Central memory CD8-positive, alpha-beta T cell (primary cell): ENCODE measurements at places on chromosomes 16 and 17.
A peak's percentile ranks its signal among the peaks of the same experiment; 100 is the strongest.

GRCh38 chr17:2950846-2951245 is 112.6 kb downstream of the OR1D5 start:
- peaks cover 51% of the 10 kb centered on the region for H3K4me1 ChIP-seq
- DNase-seq = no peak
- no peaks in the 10 kb centered on the region for H3K36me3 ChIP-seq
- no peak overlapping the region for H3K4me3 ChIP-seq
- no peaks in the 10 kb centered on the region for H3K27me3 ChIP-seq

GRCh38 chr16:14487579-14487978 is 142.5 kb downstream of the PARN start:
- peaks cover 4% of the 10 kb centered on the region for H3K36me3 ChIP-seq
- DNase-seq = no peak
- peak overlapping the region; percentile 78 for H3K27ac ChIP-seq
- H3K27me3 ChIP-seq = no peaks in the 10 kb centered on the region
- H3K4me3 ChIP-seq = no peak overlapping the region
- H3K4me1 ChIP-seq = peaks cover 25% of the 10 kb centered on the region

GRCh38 chr17:1158879-1159278 is 20.9 kb downstream of the ABR start:
- H3K36me3 ChIP-seq = peaks cover 3% of the 10 kb centered on the region
- peaks cover 6% of the 10 kb centered on the region for H3K4me1 ChIP-seq
- DNase-seq = no peak
- no peak overlapping the region for H3K4me3 ChIP-seq
- no peaks in the 10 kb centered on the region for H3K27me3 ChIP-seq

DNA sequence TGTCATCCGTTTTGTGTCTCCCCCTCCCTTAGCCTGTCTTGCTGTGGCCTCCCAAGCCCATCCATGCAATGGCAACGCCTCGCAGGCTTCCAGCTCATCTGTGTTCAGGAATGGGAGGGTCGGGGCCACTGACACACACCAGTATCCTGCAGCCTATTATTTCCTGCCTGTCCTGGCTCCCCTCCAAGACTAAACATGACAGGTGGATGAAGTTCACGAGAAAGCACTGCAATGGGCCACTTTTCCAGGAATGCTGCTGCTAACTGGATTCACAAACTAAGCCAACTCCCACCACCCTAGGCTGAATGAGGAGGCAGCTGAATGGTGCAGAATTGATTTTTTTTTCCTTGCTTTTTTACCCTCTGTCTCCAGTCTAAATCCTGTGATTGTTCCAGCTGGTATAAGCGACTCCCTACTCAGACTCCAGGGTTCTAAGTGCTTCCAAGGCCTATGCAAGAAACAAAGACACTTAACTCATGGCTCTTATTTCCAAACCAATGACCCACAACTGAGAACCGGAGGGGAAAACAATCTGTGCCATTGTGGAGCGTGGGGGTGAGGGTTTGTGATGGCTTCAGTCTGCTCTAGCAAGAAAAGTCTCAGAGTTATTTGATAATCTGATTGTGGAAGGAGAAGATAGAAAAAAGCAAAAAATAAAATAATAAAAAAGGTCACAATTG is 23.3 kb downstream of the TMEM100 start:
- peaks cover 35% of the 10 kb centered on the region for H3K27me3 ChIP-seq
- DNase-seq = no peak
- peaks cover 1% of the 10 kb centered on the region for H3K36me3 ChIP-seq
- H3K27ac ChIP-seq = no peak overlapping the region

DNA sequence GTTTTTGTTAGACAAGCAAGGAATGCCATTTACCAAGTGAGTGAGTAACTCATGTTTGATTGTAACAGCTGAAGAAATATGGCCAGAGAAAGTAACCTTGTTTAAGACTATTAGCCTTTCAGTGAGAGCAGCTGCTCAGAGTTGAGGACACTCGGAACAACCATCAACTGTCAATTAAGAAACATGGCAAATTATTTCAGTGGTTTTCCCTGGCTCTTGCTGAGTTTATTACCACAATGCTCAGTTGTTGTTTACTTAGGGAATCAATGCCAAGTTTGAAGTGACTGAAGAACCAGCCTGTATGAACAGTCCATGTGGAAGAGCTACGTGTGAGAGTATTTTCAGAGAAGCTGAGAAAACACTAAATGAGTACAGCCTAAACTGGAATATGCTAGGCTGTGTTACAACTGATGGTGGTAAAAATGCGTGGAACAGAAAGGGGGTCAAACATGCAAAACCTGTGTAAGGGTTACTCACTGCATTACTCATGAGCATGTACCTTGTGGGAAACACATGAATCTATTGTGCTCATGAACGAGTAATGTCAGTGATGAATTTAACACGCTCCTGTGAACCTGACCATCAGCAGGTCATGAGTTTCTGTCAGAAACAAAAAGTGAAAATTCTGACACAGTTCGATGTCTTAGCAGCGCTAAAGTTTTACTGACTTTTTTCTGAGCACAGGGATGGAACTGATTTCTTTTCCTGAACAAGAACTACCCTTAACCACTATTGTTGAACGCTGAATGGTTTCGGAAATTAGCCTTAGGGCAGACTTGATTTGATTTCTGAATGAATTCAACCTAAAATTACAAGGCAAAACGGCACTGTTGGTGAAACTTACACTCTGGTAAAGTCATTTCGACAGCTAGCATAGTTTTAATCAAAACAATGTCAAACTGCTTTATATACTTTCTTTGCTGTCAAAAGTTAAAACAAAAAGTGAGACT is 33.5 kb downstream of the GNA13 start:
- DNase-seq = no peak
- H3K36me3 ChIP-seq = peaks cover 32% of the 10 kb centered on the region
- peak overlapping the region; percentile 56 for H3K27ac ChIP-seq
- H3K4me1 ChIP-seq = peaks cover 88% of the 10 kb centered on the region

- no peaks in the 10 kb centered on the region for H3K36me3 ChIP-seq
Observed at GRCh38 chr16:35188288-35189155, 1729.1 kb downstream of the TP53TG3F start.

DNA sequence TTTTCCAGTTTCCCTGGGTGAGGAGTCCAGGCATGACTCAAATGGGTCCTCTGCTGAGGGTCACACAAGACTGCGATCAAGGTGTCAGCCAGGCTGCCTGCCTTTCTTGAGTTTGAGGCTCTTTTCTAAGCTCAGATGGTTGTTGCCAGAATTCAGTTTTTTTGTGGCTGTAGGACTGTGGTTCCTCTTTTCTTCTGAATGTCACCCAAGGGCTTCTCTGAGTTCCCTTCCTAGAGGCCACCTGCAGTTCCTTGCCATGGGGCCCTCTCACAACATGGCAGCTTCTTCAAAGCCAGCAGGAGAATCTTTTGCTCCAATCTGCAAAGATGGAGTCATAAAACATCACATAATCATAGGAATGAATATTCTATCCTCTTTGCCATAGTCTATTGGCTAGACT is 17.5 kb downstream of the LIMD2 start:
- no peaks in the 10 kb centered on the region for H3K27me3 ChIP-seq
- no peak for DNase-seq
- H3K36me3 ChIP-seq = peaks cover 36% of the 10 kb centered on the region
- H3K4me1 ChIP-seq = peaks cover 13% of the 10 kb centered on the region

DNA sequence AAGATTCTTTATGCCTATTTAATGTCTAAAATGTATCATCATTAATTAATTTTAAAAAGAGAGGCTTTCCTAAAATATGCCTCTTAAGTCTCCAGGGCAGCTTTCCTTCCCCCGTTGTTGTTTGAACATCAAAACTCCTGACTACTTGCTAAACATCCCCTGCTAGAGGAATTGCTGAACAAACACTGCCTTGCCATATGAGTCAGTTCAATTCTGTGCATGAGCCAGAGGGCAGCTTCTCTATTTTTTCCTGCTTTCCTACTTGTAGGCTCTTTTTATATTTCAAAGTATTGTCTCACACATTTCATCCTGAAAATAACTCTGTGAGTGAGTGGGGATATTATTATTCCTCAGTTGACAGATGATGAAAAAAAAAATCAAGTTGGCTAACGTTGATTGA is 143.4 kb downstream of the HS3ST4 start:
- no peak overlapping the region for H3K27ac ChIP-seq
- H3K36me3 ChIP-seq = no peaks in the 10 kb centered on the region
- no peaks in the 10 kb centered on the region for H3K4me1 ChIP-seq
- DNase-seq = no peak

DNA sequence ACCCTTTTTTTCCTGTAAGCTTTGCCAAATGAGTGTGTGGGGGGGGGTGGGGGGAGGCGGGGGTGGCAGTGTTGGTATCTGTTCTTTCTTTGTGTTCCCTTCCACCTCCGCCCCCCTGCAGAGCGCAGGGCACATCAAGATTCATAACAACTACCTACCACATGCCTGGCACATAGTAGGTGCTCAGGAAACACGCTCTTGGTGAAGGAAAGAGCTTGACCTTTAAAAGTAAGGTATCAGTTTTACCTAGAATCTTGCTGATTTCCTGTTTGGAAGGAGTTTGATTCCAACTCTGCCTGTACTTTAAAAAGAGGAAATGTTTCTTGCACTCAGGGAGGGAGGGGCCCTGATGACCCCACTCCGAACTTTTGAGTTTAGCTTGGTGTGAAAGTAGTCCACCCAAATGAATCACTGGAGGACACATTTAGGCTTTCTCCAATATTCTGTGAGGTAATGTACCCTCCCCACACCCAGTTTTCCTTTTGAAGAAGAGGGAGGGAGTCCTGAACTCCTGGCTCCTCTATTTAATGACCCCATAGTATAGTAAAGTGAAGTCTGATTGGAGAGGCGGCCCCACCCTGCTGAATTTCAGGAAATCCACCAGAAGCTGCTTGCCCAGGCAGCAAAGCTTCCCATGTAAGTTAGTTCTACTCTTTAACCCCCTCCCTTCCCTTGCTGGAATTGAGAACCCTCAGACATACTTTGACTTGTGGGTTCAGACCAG is 560 bp upstream of the FAM20A start:
- H3K27ac ChIP-seq = no peak overlapping the region
- peak overlapping the region; percentile 32 for H3K4me3 ChIP-seq
- H3K4me1 ChIP-seq = peaks cover 5% of the 10 kb centered on the region
- H3K36me3 ChIP-seq = peaks cover 5% of the 10 kb centered on the region
- H3K27me3 ChIP-seq = peaks cover 87% of the 10 kb centered on the region

DNA sequence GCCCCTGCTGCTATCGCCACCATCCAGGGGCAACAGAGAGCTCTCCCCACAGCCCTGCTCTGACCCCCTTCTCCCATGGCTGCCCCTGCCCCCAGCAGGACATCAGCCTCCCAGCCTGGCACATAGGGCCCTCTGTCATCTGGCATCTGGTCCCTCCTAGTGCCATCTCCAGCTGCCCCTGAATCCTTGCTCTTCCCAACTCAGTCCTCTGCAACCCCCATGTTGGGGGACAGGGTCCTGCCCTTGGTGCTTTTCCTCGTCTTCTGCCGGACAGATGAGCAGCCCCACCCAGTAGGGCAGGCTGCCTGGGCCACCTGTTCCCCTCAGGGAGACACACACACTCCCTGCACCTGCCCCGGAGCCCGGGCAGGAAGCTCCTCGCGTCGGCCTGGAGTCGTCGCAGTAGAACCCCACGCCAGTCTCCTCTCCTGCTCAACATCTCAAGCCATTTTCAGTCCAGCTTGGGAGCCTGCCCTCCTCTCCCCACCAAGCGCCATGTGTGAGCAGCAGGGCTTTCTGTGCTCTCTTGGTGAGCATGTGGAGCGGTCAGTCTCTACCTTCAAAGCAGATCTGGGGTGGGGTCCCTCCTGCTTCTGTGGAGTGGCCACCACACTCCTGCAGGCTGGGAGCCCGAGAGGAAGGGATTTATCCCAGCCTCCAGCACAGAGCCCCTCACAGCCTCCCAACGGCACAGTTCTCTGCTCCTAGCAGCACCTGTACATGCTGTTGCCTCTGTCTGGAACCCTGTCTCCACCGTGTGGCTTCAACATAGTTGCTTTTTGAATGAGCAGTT is 28.2 kb downstream of the TNFRSF13B start:
- no peak overlapping the region for H3K27ac ChIP-seq
- H3K27me3 ChIP-seq = peaks cover 20% of the 10 kb centered on the region
- H3K36me3 ChIP-seq = no peaks in the 10 kb centered on the region
- H3K4me1 ChIP-seq = no peaks in the 10 kb centered on the region

DNA sequence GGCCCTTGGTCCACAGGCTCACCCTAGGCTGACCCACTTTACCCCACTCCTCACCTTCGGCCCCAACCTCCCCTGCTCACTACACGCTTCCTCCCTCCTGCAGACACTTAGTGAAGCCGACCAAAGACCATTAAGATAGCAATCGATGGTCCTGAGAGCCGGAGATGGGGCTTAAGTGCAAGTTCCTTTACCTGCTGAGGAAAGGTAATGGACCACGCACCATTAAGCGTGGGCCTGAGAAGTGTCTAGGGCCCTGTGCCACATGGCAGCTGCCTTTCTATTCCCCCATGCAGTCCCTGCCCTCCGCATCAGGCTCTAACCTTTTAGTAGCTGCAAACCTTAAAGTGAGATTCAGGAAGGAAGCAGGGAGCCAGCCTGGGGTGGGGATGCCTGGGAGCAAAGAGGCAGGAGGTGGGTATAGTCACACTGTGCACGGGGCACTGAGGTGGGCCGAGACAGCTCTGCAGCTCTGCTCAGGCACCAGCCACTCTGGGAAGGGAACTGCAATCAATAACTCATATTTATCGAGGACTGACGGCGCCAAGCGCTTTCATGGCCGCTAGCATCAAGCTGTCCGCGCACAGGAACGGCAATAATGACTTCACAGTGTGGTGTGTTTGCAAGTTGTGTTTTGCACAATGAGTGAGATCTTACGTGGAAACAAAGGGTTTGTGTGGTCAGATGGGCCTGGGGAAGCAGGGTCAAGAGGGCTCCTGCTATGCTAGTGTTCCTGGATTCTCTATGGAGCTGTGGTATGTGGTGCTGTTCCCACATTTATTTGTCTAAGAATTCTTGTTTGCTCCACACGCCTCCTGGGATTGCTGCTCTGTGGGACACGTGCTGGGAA is 84.9 kb upstream of the CDC42EP4 start:
- no peak for DNase-seq
- H3K36me3 ChIP-seq = no peaks in the 10 kb centered on the region
- H3K27me3 ChIP-seq = peaks cover 26% of the 10 kb centered on the region
- no peak overlapping the region for H3K27ac ChIP-seq

- DNase-seq = no peak
- no peaks in the 10 kb centered on the region for H3K36me3 ChIP-seq
- H3K27ac ChIP-seq = no peak overlapping the region
- H3K4me1 ChIP-seq = no peaks in the 10 kb centered on the region
- H3K4me3 ChIP-seq = no peak overlapping the region
- H3K27me3 ChIP-seq = peaks cover 41% of the 10 kb centered on the region
Observed at GRCh38 chr16:86874141-86874540, 295.8 kb downstream of the FOXL1 start.

DNA sequence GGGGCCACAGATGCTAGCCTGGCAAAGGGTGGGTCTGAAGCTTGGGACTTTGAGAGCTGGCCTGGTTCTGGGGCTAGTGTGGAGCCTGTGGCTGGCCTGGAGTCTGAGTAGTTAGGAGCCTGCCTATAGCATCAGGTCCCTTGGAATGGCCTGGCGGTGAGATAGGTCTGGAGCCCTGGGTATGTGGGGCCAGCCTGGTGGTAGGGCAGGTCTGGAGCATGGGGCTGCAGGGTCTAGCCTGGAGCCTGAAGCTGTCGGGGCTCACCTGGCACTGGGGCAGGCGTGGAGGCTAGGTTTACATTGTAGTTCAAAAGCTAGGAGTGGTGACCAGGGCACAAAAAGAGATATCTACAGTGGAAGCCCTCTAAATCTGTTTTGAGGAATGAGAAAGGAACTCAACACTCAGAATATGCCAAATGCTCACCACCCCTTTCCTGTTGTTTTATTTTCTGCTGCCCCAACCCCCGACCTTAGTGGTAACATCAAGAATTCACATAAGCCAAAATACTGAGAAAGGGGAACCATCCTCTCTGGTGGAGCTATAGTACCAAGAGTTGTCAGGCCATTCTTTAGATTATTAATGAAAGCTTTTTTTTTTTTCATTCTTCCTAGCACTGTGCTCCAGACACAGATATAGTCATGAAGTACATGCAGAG is 100.3 kb downstream of the TANC2 start:
- H3K27ac ChIP-seq = no peak overlapping the region
- H3K27me3 ChIP-seq = peaks cover 25% of the 10 kb centered on the region
- DNase-seq = no peak
- H3K4me1 ChIP-seq = peaks cover 6% of the 10 kb centered on the region
